ENCODE measurements at places on chromosomes 3 and 15. TPM values are rescaled to one million over a fixed set of nuclear protein-coding genes. Genes with fewer than 3 reads are reported as not detected.
A peak's percentile ranks its signal among the peaks of the same experiment; 100 is the strongest.

- no peak for DNase-seq
Observed at GRCh38 chr15:68145706-68146105, 59.4 kb downstream of the CALML4 start.

DNA sequence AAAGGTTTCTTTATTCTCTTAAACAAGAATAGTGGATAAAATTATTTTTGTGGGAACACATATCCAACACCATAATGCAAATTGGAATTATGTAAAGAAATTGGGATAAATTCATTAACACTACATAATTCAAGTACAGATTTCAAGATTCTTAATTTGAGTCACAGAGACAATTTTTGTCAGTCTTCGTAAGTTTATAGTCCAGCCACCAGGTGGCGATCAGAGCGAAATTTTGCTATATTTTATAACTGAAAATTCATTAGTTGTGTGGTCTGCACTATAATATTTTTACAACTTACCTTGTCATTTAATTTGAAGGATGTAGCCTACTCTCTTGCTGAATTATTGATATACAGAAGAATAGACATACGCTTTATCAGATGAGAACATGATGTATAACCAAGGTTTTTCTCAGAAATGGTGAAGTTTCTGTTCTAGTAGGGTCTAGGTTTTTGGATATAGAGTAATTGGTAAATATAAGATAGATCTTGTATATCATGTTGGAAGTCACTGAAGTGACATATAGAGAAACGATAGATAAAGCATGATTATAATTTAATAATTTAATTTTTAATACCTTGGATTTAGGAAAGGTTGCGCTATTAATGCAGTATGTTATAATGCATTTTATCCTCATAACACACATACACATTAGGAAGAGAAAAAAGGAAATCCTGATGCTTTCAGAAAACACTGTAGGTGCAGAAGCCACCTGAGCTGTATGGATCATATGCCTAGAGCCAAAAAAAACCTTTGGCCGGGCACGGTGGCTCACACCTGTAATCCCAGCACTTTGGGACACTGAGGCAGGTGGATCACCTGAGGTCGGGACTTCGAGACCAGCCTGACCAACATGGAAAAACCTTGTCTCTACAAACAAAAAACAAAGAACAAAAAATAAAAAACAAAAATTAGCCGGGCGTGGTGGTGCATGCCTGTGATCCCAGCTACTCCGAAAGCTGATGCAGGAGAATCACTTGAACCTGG, 31.7 kb downstream of the PLSCR4 start:
- DNase-seq, result peak; percentile 7

GRCh38 chr15:66151809-66152208, 101.7 kb downstream of the MEGF11 start:
- no peak for DNase-seq

MAP3K13 gene
- total RNA-seq, result 51.1 TPM

GRCh38 chr3:115092220-115092791, 54.8 kb downstream of the ZBTB20 start:
- peak; percentile 62 for DNase-seq

DNA sequence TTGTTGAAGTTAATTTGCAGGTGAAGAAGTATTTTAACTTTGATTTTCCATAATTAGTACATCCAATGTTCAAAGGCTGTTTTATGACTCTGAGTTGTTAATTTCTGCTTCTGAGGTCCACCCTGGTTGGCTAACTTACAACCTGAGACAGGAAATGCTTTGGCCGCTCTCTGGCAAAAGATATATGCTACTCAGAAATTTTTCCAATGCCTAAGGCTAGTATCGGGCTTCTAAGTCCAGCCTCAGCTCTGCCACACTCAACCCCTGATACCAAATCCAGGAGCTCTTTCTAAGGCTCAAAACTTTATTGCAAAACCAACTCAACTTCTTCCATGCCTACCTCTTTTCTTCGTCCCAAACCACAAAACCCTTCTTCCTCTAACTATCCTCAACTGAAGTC, 192.9 kb downstream of the NEK10 start:
- no peak for DNase-seq

DNA sequence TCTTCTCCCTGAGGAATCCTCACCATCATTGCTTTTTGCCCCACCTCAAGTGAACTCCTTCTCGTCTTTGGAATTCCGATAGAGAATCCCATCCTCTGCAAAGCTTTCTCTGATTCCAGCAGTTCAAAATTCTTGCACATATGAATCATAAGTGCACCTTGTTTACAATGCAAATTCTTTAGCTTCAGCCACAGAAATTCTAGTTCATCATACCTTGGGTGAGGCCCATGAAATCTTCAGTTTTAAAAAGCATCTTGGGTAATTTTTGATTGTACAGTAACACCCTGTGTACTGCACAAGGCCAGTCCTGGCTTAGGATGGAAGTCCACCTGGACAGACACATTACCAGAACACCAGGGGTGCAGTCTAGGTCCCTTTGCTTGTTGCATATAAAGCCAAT, 30.8 kb downstream of the MDFIC2 start:
- DNase-seq, result no peak

CPEB1 gene
- total RNA-seq, result 1.7 TPM

GRCh38 chr3:152737021-152737908, 97.7 kb upstream of the P2RY1 start:
- DNase-seq, result no peak

DNA sequence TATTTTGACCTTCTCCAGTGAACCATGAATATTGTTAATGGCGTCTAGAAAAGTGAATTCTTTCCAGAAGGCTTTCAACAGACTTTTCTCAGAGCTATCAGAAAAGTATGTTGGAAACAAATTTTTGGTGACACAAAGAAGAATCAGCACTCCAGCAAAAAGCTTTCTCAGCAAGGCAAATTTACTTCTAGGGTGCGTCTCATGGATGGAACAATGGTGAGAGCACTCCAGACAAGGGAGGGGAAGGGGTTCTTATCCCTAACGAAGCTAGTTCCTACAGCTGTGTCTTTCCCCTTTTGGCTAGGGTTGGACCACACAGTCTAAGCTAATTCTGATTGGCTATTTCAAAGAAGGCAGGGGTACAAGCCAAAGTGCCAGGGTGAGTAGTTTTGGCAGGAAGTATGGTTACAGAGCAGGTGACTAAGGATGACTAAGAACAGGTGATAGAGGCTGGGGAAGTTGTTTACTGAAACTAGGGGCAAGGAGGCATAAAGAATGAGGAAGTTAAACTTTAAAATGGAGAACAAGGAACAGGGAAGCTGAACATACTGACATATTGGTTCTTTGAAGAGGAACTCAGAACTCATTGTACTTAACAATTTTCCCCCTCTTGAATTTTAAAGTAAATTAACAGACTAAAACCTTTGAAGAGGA, 959.8 kb downstream of the NAALADL2 start:
- DNase-seq, result no peak

DNA sequence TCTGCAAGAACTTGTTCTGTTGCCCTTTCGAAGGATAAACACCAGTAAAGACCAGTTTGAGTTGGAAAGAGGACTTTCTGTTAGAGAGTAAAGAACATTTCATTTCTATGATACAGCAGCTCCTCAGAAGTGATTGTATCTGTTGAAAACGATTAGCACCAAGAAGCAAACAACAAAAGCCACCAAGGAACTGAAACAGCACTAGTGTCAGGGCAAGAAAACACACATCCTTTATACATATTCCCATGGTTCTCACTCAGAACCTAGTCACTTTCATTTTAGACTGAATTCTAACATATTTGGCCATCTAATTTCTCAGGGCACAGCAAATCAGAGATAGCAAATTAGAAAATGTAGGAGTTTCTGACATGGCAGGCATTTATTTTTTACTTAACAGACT, 116.1 kb downstream of the ATP1B3 start:
- DNase-seq, result no peak

DNA sequence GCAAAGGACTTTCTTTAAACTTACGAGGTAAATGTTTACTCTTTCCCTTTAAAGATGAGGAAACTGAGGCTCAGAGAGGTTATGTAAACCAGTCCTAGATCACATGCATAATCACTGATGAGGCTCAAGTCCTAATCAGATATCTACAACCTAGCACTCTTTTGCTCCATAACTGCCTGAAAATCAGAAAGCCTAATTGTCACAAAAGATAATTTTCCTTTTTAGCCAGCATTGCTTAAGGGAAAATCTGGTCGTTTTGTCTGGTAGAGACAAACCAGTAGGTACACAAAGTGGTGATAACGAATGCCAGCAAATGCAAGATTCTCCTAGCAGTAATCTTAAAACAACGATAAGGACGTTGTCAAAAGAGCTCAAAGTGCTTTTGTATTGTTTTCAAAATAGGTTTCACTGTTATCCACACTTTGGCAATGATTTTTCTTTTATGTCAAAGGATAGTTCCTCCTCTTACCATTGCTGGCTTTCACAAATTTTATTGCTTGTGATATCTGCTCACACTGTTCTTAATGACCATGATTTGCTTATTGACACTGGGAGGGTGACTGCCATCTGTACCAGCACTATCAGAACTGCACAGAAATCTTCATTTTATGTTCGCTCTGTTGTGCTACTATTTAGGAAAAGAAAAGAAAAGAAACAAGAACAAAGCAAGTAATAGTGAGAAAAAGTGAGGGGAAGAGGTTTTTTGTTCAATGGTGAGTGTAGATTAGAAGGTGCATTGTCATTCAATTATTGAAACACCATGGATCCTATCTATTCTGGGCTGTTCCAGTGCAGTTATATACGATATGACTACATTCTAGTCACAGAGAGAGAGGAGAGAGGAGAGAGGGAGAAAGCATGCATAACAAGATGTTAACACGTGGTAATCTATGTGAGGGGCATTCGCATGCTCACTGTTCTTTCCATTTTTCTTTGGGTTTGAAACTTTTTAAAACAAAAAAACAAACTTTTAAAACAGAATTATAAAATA, 13.7 kb downstream of the IQCH start:
- DNase-seq, result no peak

DNAJB11 gene
- 42.5 TPM for total RNA-seq

DNA sequence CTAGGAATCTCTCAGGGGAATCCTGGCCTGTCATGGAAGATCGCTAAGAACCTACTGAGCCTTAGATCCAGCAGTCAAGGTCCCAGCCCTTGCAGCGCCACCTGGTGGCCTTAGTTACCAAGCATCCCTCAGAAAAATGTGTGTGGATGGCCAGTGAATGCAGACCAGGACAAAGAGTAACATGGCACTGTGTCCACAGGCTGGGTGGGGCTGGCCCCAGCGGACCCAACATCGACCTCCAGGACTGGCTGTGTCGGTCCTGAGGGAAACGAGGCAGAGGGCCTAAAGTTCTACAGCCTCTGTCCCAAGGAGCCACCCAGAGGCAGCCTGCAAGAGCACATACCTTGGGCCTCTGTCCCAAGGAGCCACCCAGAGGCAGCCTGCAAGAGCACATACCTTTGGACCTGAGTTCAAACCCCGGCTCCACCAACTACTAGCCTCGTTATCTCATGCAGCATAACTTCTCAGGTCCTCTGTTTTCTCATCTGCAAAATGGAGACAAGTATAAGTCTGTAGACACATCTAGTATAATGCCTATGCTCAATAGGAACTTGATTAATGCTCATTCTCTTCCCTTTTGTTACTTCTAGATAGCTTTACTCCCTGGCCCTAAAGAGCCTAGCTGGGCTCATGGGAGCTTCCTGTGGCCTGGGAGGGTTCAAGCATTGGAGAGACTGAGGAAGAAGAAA, 57.5 kb upstream of the HERC1 start:
- peak; percentile 70 for DNase-seq

DNA sequence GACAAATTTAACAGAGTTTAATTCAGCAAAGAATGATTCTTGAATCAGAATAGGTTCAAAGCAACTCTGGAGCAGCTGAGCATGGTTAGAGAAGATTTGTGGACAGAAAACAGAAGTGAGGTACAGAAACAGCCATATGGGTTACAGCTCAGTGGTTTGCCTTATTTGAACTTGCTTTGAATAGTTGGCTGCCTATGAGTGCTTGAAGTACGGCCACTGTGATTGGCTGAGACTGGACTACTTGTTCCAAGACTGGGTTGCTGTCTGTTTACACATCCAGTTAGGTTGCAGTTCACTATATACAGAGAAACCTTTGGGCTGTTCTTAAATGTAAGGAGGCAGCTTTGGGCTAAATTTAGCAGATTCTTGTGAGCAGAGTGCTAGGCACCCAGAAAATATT, 79.4 kb upstream of the CADPS start:
- no peak for DNase-seq

B4GALT4 gene
- 12.8 TPM for total RNA-seq

C15orf62 gene
- 0.51 TPM for total RNA-seq

STRA6 gene
- total RNA-seq, result 0.77 TPM

GRCh38 chr3:119559441-119559963, at the start of gene CD80:
Gene CD80, minus strand, starts transcription at chr3:119559614. Its CDS starts 1,886 bp downstream, at chr3:119557728.
- DNase-seq, result no peak

DNA sequence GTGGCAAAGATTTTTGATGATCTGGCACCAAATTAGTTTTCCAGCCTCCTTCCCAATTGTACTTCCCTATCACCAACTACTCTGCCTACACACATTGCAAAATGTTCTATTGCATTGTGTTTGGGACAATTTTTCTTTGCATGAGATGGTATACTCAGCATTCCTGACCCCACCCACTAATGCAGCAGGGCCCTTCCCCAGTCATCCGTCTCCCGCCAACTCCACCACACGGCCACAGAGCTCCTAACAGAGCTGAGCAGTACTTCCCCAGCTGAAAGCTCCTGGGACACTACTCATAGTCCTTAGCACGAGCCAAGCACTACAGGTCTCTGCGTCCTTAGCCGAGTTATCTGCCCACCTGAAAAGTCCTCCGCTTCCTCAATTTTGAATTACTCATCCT, 34.2 kb downstream of the TXNRD3 start:
- DNase-seq, result no peak

RNF111 gene
- 22.5 TPM for total RNA-seq

C3orf22 gene
- 4.9 TPM for total RNA-seq

- no peak for DNase-seq
Observed at GRCh38 chr3:54421943-54422342, 299.6 kb downstream of the CACNA2D3 start.

DNA sequence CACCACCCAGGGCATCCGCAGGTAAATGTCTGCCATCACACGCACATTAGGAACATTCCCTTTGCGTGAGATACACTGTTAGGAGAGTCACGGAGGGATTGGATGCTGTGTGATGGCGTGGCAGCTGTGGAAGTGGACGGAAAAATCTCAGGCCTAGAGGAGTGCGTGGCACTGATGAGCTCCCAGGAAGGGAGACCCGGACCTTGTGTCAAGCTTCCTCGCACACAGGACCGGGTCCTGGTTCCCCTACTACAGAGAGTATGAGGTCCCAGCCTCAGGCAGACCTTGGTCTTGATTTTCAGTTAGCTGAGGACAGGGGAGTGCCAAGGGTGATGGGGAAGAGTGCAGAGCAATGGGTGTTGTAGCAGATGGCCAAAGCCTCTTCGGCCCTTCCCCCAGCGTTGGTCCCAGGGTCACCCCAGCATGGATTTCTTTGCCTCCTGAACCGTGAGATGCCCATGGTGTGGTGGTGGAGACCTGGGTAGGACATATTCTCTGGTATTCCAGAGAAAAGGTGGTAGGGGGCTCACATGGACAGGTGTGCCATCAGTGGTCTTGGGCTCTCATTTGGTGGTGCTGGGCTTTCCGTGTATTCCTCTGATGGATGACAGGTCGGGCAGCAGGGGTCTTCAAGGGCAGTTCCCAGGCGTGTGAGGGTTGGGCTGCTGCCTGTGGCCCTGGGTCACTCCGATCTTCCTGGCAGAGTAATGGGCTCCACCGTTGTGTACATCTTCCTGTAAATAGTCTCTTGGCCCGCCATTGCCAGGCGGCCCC, 105.1 kb downstream of the SNRPN start:
- no peak for DNase-seq

GRCh38 chr3:25784971-25785370, 1.7 kb upstream of the NGLY1 start:
- DNase-seq, result no peak

- DNase-seq, result no peak
Observed at GRCh38 chr15:66641485-66642315, 60.3 kb upstream of the SMAD6 start.

PIERCE2 gene
- total RNA-seq, result 4.0 TPM

All from prostate gland (tissue), 2 donors.